ENCODE measurements at places on chromosomes 12 and 14. TPM values are rescaled to one million over a fixed set of nuclear protein-coding genes. Genes with fewer than 3 reads are reported as not detected.
A peak's percentile ranks its signal among the peaks of the same experiment; 100 is the strongest.

KRT6C gene
- not detected for total RNA-seq

ABCD2 gene
- total RNA-seq, result 1.2 TPM

NANOG gene
- total RNA-seq, result not detected

TRIAP1 gene
- 10.7 TPM for total RNA-seq

ASB2 gene
- 164 TPM for total RNA-seq

CPNE8 gene
- 34.0 TPM for total RNA-seq

DLK1 gene
- not detected for total RNA-seq

- H3K4me3 ChIP-seq, result no peak overlapping the region
- H3K27me3 ChIP-seq, result no peaks in the 10 kb centered on the region
- no peak for DNase-seq
Measured at GRCh38 chr14:102782974-102783373, 5.7 kb downstream of the TRAF3 start.

DNA sequence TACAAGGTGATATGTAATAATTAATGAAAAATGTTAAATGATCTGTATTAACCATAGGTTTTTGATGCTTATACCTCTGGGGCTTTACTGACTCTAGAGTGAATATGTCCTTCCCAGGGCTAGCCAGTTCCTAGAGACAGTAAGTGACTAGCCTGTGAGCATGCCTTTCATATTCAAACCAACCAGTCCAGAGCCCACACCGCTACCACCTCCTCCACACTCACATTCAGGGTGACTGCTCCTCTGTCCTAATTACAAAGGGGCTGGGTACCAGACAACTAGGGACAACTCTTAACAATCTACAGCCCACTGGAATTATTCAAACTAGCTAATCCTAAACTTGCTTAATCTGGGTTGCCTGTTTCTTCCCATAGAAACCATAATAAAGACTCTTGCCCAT, 49.0 kb downstream of the RALGAPA1 start:
- no peaks in the 10 kb centered on the region for H3K27me3 ChIP-seq
- H3K36me3 ChIP-seq, result peaks cover 44% of the 10 kb centered on the region
- H3K4me3 ChIP-seq, result no peak overlapping the region
- no peak overlapping the region for H3K27ac ChIP-seq

DNA sequence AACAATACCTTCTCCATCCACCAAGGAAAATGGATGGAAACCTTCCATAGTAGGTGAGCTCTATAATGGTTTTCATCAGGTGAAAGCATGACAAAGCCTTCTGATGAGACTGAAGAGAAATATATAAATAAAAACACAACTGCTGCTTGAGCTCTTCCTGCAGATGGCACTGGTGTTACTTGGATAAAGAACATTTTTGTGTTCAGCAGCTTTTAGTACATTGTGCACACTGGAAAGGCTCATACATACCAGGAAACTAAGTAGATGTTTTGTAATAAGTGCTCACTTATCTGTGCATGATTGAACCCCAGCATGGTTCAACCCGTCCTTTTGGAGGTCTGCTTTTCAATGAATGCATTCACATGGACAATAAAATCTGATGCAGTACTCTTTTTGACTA, 357.3 kb upstream of the MIS18BP1 start:
- no peak overlapping the region for H3K4me3 ChIP-seq
- H3K27me3 ChIP-seq, result no peaks in the 10 kb centered on the region
- H3K27ac ChIP-seq, result no peak overlapping the region
- no peaks in the 10 kb centered on the region for H3K36me3 ChIP-seq
- DNase-seq, result no peak

DNA sequence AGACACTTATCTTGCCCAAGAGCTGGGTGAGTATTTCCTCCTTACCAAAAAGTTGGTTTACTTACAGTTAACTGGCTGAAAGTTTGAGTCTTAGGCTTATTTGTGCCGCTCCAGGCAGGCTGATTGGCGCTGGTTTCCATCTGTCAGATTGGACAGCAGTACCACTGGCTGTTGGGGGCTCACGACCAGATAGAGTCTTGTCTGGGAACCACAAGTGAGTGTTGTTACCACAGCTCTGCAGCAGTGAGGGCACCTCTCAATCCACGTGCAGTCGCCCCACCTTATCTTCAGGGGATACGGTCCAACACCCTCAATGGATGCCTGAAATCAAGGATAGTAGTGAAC, 58.9 kb downstream of the DDX51 start:
- no peak for DNase-seq
- peak overlapping the region; percentile 95 for H3K4me3 ChIP-seq
- H3K4me1 ChIP-seq, result peaks cover 23% of the 10 kb centered on the region
- H3K27me3 ChIP-seq, result no peaks in the 10 kb centered on the region
- peaks cover 4% of the 10 kb centered on the region for H3K36me3 ChIP-seq

DNA sequence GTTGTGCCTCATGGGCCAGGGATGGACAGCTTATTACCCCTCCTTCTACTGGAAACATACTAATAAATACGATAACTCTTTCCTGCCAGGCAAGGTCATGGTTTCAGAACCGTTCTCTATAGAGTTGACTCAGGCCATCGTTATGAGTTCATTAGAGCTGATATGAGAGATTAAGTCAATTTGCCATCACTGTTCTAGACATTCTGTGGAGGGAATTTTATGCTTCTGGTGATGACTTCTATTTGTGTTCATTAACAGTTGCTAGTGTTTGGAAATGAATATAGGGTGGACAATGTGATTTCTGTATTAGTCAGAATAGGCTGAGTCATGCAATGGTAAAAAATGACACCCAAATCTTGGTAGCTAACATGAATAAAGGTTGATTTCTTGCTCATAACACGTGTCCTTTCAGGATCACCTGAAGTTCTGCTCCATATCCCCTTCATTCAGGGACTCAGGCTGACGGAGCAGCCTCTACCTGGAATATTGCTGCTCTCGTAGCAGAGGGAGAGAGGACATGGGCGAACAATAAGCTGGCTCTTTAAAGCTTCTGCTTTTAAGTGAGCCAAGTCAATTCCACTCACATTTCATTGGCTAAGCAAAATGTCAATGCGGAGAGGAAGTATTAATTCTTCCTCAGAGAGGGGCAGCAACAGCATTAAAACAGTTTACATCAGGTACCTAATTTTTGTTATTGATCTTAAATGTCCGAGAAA, 18.5 kb upstream of the TBPL2 start:
- no peak overlapping the region for H3K4me3 ChIP-seq
- no peak for DNase-seq
- peaks cover 9% of the 10 kb centered on the region for H3K4me1 ChIP-seq

All from esophagus muscularis mucosa (tissue), 4 donors.